T-helper 17 cell (primary cell): ENCODE measurements at places on chromosomes 6 and 20.
A peak's percentile ranks its signal among the peaks of the same experiment; 100 is the strongest.

GRCh38 chr6:95790787-95791186 is 213.5 kb downstream of the MANEA start:
- DNase-seq = no peak
- no peaks in the 10 kb centered on the region for H3K4me1 ChIP-seq
- no peak overlapping the region for H3K27ac ChIP-seq

DNA sequence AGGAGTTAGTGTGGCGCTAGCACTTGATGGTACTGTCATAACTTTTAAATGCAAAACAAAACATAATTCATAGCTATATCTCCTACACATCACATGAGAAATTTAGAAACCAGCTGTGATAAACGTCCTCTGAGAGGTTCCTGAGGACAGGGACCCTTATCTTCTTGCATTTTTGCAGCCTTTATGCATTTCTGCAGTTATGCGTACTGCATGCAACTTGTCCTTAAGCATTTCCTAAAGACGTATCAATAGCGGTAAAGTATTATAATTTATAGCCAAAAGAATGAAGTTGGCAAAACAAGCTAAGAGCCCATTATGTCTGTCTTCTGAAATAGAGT is 1.7 kb downstream of the NAPB start:
- peak overlapping the region; percentile 92 for H3K4me3 ChIP-seq
- peaks cover 2% of the 10 kb centered on the region for H3K36me3 ChIP-seq
- H3K4me1 ChIP-seq = peaks cover 27% of the 10 kb centered on the region
- H3K27me3 ChIP-seq = peaks cover 8% of the 10 kb centered on the region

- DNase-seq = no peak
- H3K36me3 ChIP-seq = no peaks in the 10 kb centered on the region
- peaks cover 29% of the 10 kb centered on the region for H3K27me3 ChIP-seq
- H3K4me1 ChIP-seq = no peaks in the 10 kb centered on the region
Measured at GRCh38 chr6:154572556-154572955, 62.1 kb upstream of the CNKSR3 start.

DNA sequence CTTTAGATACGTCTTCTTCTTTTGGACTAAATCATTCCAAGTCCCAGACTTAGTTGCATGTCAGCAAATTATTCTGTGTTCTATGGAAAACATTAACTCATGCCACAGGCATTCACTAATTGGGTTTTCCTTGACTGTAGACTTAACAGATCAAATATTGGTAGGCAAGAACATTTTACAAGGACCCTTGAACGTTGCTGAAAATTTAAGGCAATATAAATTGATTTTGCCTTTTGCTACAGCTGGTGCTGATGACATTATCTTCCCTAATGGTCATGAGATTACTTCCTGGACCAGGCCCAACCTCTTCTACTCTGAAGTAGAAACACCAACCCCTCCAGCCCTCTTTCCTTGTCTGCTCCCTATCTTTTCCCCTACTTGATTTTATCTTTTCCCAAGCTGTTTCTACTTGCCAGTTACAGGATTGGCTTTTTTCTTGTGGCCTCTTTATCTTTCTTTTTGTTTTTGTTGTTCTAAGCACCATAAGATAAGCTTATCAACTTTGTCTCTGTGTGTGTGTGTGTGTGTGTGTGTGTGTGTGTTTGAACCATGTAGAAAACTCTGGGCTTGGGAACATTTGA is 514.0 kb upstream of the SOX4 start:
- H3K4me3 ChIP-seq = no peak overlapping the region
- H3K4me1 ChIP-seq = no peaks in the 10 kb centered on the region
- H3K27me3 ChIP-seq = no peaks in the 10 kb centered on the region
- DNase-seq = no peak
- no peak overlapping the region for H3K27ac ChIP-seq
- peaks cover 9% of the 10 kb centered on the region for H3K36me3 ChIP-seq

- no peak overlapping the region for H3K4me3 ChIP-seq
- no peak for DNase-seq
- peaks cover 6% of the 10 kb centered on the region for H3K4me1 ChIP-seq
Measured at GRCh38 chr20:23114018-23114417, 27.9 kb upstream of the CD93 start.

DNA sequence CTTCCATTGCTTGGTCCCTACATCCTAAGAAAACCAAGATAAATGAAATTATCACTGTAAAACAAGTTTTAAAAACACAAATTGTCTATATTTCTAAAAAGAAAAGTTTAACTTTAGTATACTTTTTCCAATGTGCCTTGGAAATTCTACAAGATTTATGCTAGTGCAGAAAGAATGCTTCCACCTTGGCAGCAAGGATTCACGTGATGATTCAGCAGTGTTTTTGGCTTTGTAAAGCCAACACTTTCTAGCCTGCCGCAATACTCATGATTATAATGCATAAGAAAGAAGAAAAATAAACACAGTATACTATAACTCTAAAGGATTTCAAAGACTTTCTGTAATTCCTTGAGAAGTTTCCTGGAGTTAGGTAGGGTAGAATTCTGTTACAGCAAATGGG is 442.7 kb downstream of the TENT5A start:
- H3K4me1 ChIP-seq = no peaks in the 10 kb centered on the region
- no peak for DNase-seq
- H3K27me3 ChIP-seq = no peaks in the 10 kb centered on the region
- no peak overlapping the region for H3K4me3 ChIP-seq

DNA sequence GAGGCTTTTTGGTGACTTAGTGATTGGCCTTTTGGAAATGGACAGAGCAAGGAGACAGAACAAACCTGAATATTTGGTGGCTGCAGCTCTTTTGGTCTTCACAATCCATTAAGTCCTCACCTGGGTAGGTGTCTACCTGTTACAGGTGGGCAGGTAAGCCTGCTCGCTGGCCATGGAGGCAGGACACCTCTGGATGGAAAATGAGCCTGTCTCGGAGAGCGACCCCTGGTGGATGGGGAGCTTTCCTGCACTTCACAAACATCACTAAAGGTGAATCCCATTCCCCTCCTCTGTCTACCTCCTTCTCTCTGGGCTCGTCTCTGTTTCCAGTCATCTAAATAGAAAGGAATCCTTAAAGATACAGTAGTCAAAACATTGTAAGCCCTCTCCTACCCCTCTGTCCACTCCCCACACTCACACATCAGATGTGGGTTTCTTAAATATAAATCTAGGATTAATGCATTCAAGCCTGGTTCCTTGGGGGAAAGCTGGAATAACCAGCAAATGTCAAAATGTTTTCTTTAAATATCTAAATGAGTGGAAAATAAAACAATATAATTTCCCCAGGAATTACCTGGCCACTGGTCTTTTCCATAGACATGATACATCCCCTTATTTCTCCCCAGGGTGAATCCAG is 304.9 kb downstream of the CDH26 start:
- H3K4me3 ChIP-seq = no peak overlapping the region
- peaks cover 5% of the 10 kb centered on the region for H3K27me3 ChIP-seq

GRCh38 chr6:26516481-26517427 is 16.7 kb downstream of the BTN1A1 start:
- no peak for DNase-seq
- H3K27ac ChIP-seq = no peak overlapping the region
- H3K4me1 ChIP-seq = peaks cover 19% of the 10 kb centered on the region
- H3K4me3 ChIP-seq = no peak overlapping the region
- H3K36me3 ChIP-seq = peaks cover 4% of the 10 kb centered on the region
- no peaks in the 10 kb centered on the region for H3K27me3 ChIP-seq

DNA sequence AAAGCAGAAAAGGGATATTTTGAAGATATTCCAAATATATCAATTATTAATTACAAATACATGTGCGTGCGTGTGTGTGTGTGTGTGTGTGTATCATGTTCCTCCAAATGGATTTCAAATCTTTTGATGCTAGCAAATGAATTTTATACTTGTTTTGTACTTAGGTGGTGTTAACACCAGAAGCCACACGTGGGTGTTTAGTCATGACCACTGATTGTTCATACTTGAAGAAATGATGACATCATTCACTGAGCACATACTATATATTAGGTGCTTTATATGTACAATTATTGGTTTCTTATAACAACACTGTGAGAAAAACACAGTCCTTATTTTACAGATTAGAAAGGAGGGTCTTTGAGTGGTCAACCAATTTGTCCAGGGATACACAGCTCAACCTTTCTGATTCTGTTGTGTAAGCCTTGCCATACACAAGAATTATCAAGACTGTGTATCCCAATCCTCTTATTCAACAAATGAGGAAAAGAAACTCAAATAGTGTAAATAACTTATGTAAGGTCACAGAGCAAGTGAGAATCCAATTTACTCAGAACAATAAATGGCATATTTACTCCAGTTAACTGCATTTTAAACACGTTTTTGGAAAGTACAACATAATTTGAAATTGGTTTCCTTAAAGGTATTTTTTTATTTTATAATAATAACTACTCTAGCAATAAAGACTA is 88.5 kb downstream of the BCAS1 start:
- no peak overlapping the region for H3K4me3 ChIP-seq
- DNase-seq = no peak
- no peaks in the 10 kb centered on the region for H3K4me1 ChIP-seq
- peaks cover 2% of the 10 kb centered on the region for H3K36me3 ChIP-seq
